ENCODE measurements at places on chromosomes 1 and 21.
A peak's percentile ranks its signal among the peaks of the same experiment; 100 is the strongest.

DNA sequence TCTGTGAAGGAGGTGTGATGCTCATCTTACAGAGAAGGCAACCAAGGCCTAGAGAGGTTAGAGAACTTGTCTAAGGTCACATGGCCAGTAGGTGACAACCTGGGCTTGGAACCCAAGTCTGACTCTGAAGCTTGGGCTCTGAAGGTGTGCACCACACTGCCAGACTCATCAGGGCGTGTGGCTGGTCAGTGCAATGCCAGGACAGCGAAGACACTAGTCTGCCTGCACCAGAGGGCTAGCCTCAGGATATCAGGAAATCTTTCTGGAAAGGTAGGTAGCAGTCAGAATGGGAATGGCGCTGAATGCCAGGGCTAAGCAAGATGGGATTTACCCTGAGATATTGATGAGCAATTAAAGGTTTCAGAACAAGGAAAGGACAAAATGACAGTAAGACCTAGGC is 34.9 kb downstream of the ELK4 start:
- no peak for DNase-seq

GRCh38 chr21:36780861-36781260 is 81.9 kb downstream of the SIM2 start:
- no peak for DNase-seq

DNA sequence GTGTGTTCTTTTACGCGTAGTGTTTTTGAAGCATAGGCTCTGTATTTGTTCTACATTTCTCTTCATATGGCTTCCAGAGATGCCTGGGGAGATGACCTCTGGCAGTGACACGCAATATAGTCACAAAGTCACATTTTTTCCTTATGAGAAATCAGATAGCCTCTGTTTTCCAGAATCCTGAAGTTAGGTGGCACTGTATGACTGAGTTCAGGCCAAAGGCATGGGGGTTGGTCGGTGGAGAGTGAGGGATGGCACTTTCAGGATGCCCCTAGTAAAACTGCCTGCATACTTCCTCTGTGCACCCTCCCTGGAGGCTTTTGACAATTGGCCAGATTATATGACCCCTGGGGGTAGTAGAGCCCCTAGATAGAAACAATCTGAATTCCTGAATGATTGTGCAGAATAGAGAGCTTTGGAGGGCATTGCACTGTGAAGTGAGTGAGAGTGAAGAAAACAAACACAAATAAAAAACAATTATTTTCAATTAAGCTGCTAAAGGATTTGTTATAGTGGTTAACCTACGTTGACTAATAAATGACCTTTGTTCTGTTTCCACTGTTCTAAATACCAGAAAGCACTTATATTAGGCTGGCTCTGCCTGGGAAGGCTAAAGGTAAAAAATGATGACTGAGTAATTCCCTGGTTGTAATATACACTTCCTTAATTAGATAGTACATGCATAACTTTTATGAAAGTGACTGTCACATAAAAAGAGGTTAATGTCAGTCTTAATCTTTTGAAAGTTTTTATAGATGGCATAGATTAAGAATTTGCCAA is 1660.8 kb downstream of the PLA2G4A start:
- no peak for DNase-seq

- DNase-seq: peak; percentile 76
These were observed 402 bp upstream of the AK4 start for GRCh38 chr1:65147424-65148177.

DNA sequence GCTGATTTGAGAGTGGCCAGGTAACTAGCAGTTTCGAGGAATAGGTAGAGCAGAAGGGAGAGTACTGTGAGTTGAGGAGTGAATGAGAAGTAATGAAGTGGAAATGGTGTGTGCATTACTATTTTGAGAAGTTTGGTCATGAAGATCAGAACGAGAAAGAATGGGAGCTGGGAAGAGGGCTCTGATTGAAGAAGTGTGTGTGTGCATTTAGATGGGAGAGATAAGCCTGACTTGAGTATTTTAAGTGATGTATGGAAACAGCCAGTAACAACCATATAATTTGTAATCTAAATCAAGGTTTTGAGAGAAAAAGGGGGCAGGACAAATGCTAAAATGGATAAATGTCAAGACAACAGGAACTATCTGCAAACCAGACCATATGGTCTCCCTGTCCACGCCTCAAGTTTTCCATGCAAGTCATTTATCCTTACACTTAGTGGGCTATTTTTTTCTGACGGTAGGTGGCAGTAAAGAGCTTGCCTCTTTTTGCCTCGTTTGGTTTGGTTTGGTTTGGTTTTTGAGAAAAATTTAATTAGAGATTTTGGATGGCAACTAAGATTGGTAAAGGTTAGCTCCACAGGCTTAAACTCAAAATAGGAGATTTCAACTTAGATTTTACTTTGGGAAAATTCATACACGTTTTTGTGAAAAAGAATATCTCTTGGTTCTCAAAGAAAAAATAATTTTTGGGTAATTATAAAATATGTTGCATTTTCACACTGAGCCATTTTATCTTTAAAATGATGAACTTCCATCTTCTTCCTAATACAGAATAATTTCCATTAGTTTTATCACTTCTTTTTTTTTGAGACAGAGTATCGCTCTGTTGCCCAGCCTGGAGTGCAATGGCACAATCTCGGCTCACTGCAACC is 9.5 kb upstream of the B3GALNT2 start:
- peak; percentile 71 for DNase-seq

Data from GM12865 (cell line).